ENCODE measurements at places on chromosomes 13 and 19. TPM values are rescaled to one million over a fixed set of nuclear protein-coding genes. Genes with fewer than 3 reads are reported as not detected.

Gene ATP8A2
- total RNA-seq = 0.36 TPM

Gene IL4I1
- total RNA-seq = 5.4 TPM

Gene CLDN10
- total RNA-seq = not detected

Gene FREM2
- not detected for total RNA-seq

Gene CERS1
- not detected for total RNA-seq

Gene ZNF440
- total RNA-seq = 6.8 TPM

Gene C19orf33
- total RNA-seq = not detected

Gene PLPP2
- 0.64 TPM for total RNA-seq

DNA sequence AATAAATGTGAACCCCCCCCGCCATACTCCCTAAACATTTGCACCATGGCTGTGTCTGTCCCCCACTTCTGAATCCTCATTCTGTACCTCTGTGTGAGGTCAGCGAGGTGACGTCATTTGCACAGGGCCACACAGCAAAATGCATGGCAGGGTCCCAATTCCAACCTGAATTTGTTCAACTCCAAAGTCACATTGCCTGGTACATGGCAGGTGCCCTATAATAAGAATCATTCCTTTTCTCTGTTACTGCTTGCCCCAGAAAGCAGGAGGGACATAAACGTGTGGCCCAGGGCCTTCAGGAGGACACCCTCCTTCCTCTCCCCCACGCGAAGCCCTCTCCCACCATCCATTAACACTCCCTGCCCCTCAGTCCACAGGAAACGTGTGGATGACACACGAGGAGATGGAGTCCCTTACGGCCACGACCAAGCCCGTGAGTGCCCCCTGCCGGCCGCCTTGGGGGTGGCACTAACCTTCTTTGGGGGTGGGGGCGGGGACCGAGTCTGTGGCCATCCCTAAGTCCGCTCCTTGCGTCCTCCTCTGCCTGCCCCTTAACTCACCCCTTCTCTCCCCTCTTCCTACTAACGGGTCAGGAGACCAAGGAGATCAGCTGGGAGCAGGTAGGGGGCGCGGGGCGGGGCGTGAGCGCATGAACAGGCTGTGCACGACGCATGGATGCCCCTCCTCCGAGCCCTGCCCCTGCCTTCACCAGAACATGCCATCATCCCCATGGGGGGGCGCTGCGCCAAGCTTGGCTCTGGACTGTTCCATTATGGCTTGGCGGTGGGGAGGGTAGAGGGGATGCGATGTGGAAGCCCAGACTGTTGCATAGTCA lies 9.4 kb downstream of the HRC start:
- DNase-seq = peak; percentile 84

- DNase-seq = no peak
Measured at GRCh38 chr13:52945348-52945747, 83.3 kb upstream of the OLFM4 start.

DNA sequence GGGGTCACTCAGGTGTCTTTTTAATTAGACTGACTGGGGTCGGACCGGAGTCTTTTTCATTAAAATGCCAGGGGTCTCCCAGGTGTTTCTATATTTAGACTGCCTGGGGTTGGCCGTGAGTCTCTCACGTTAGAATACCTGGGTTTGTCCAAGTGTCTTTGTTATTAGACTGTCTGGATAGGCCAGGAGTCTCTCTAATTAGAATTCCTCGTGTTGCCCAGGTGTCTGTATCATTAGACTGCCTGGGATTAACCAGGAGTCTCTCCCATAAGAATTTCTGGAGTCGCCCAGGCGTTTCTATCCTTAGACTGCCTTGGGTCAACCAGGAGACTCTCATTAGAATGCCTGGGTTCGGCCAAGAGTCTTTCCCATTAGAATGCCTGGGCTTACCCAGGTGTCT lies 1445.7 kb downstream of the UQCRFS1 start:
- no peak for DNase-seq

GRCh38 chr19:9641810-9642209 lies 20.8 kb upstream of the ZNF561 start:
- DNase-seq = no peak

DNA sequence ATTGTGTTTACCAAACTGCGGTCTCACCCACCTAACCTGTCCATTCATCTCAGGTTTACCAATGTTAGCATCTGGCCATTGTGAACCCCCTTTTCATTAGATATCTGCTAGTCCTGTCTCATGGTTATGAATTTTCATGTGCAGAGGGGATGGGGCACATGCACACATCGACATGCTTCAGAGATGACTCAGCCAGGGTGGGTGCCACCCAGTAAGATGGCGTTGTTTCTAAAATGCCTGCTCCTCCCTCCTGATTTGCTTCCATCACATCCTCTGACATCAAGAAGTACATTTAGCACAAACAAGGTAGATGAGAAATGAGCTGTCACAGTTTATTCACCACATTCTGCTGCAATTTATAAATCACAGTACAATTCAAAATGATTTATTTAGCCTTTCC lies 51.3 kb downstream of the GPALPP1 start:
- no peak for DNase-seq

GRCh38 chr19:6533000-6533328 lies 2.1 kb downstream of the TNFSF9 start:
- DNase-seq = no peak

- DNase-seq = no peak
Measured at GRCh38 chr19:5137114-5137513, 168.2 kb downstream of the KDM4B start.

DNA sequence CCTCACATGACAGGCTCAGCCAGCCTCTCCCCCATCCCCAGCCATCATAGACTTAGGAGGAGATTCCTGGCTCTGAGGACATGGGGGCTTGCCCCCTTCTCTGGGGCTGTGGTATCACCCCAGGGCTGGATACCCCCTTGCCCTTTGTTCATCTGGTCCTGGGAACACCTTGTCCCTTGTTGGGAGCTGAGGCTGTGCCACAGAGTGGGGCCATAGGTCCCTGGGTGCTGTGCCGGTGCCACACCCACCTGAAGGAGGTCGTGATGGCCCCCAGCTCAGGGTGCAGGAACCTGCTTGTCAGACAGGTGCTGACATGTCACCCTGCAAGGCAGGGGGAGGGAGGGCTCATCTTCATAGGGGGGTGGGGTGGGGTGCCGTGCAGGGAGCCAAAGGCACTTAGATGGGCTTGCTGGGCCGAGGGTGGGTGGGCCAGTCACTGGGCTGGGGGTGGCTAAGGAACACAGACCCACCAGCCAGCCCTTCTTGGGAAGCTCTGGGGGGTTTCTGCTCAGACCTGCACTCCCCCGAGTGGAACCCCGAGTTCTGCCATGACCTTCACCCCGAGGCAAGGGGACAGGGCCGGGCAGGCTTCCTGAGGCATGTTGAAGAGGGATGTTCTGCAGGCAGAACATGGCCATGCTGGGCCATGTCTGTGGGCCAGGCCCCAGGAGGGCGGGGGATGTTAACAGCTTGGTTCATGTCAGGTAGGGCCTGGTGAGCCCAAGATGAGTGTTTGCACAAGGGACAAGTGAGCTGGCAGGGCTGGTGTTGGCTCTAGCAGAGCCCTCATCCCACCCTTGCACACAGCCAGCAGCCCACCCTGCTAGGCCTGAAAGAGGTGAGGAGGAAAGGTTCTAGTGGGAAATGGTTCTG lies 28.0 kb downstream of the TSSK6 start:
- DNase-seq = no peak

GRCh38 chr19:7921302-7921966 lies 1.3 kb downstream of the SNAPC2 start:
- no peak for DNase-seq

DNA sequence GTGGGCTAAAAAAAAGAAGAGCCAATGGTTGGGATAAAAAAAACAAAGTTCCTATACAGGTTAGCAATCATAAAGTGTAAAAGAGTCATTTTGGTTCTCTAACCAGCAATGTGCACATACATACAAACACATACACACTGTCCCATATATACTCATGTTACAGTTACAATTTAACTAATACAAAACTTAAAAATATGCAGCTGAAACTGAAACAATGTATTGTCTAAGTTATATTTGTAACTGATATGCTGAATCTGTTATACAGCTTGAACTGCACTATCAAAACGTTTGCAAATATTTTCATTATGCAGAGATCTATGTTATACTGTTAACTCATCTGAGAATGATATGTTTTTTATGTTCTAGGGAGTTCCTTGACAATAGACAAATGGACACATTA lies 173.7 kb downstream of the KLF12 start:
- DNase-seq = no peak

GRCh38 chr19:40599902-40600569 lies 1.1 kb upstream of the LTBP4 start:
- DNase-seq = no peak

DNA sequence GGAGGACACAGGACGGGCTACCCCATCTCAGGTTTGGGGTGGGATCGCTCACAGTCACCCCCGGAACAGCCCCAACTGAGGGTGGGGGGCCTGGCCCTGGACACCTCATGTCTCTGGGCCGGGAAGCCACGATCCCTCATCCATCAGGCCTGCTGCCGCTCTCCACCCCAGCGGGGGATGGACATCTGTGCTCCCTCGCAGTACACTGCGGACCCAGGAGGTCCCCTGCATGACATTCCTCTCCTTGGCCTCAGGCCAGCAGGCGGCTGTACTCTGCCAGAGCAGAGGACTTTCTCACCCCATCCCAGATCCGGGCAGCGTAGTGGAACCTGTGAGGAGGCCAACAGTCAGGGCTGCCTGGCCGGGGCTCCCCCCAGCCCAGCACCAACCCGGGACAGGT lies 15.5 kb downstream of the IRGC start:
- DNase-seq = no peak

GRCh38 chr19:31666126-31666525 lies 316.9 kb upstream of the TSHZ3 start:
- no peak for DNase-seq

DNA sequence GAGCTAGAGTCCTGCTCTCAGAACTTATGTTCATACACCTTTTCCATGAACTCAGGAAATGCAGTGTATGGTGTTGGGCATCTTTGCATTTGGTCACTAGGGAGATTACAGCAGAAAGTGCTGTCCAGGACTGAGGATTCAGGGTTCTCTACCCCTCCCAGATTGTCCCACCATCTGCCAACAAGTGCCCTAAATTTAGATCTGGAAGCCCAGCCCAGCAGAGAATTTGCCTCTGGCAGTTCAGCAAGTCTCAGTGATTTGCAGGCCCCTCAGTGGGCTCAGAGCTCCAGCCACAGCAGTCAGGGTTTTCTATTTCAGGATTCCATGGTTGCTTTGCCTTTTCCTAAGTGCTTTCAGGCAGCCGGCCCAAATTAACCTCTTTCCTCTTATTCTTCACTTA lies 23.4 kb downstream of the CNFN start:
- no peak for DNase-seq

DNA sequence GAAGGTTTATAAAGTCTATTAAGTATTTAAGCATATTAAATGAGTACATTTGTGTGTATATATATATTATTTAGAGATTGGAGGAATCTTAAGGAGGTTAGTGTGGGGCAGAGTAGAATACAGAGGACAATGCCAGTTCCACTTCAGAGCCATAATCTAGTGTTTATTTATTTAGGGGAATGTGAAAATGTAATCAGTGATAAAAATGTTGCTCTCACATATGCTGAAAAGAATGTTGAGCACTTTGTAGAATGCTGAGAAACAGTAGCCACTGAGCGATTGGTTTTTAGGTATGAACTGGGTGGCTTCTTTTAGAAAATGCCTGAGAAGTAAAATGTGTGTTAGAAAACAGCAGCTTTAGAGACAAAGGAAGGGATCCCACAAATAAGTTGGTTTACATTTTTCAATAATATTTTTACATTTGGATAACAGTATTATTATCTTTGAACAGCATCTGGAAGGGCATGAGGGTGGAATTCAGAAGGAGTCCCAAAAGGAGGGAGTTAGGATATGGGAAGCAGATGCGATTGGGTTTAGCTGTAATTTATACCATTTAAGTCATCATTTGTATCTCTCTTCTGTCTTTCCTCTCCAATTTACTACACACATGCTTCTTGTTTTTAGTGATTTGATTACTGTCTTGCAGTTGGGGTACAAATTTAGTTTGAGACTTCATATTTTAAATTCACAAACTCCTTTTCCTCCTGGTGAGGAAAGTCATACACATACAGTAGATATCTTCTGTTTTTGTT lies 68.6 kb downstream of the NDFIP2 start:
- DNase-seq = no peak

DNA sequence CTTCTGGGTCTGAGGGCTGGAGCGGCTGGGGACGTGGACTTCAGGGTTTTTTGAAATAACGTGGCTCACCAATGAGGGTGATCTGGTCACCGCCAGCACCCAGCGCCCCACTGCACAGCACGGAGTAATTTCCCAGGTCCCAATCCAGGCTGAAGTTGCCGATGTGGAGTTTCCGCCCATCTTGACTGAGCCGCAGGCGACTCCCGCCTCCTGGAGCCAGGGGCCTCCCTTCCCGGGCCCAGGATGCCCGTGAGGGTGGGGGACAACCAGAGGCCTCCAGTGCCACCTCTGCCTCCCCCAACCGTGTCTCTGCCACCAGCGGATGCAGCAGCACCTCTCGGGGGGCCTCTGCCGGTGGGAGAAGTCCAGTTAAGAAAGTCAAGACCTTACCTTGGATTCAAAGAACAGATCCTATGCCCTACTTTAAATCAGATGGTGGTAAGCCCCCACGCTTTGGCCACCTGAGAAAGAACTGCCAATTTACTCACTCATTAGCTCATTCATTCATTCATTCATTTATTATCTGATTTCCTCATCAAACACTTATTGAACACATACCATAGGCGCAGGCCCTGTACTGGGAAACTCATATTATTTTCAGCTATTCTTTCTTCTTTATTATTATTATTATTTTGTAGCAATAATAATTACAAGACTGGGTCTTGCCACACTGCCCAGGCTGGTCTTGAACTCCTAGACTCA lies 3.9 kb downstream of the VSIG10L start:
- DNase-seq = no peak

- DNase-seq = no peak
Measured at GRCh38 chr19:35774274-35775045, 904 bp upstream of the ARHGAP33 start.

DNA sequence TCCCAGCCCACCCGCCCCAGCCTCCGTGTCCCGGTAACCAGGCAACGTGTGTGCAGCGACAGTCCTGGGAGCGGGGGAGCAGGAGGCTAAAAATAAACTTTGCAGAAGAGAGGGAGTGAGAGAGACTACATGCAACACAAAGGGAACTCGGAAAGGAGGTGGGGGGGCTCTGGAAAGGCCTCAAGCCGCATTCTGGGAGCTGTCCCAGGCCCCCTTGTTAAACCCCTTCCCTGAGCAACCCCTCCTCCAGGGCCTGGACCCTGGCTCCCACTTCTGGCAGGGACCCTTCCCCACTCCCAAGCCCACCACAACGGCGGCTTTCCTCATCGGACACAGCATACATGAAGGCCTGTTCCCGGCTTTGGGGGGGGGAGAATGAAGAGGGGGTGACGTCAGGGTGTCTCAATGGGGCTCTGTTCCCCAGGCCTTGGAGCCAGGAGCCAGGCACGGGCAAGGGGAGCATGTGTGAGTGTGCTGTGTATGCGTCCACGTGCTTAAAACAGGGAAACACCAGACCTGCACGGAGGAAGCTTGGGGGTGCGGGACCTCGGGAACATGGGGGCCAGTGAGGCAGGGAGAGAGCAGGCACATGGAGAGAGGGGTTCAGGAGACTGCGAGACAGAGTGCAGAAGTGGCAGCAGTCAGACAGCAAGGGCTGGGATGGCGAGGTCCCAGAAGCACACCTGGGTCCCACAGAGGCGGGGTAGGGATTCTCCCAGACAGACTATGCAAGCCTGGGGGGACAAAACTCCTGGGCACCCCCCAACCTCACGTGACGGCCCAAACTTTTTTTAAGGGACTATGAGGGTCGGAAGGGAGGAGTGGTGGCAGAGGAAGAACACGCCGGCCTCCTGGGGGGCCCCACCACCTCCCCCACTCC lies 2.3 kb downstream of the ERF start:
- no peak for DNase-seq
